Karpas-422 (cell line): ENCODE measurements at places on chromosomes 16 and 17. TPM values are rescaled to one million over a fixed set of nuclear protein-coding genes. Genes with fewer than 3 reads are reported as not detected.

Gene KRT27
- not detected in 2 replicates for total RNA-seq

Gene HID1
- total RNA-seq, result 0.65 TPM in 1 of 2 replicates, not detected in the other

Gene CCDC144A
- total RNA-seq, result not detected in 2 replicates

Gene ACSM2A
- not detected in 2 replicates for total RNA-seq

- peak; percentile 33 for DNase-seq
- no peaks in the 10 kb centered on the region for H3K36me3 ChIP-seq
- H3K27me3 ChIP-seq, result no peaks in the 10 kb centered on the region
- no peak overlapping the region for H3K27ac ChIP-seq
- no peak overlapping the region for H3K4me3 ChIP-seq
- peaks cover 70% of the 10 kb centered on the region for H3K4me1 ChIP-seq
These were observed 35.9 kb upstream of the SMIM36 start for GRCh38 chr17:55546991-55547664.

- H3K36me3 ChIP-seq, result no peaks in the 10 kb centered on the region
- H3K27ac ChIP-seq, result no peak overlapping the region
- no peak overlapping the region for H3K4me3 ChIP-seq
- no peak for DNase-seq
These were observed 382.0 kb downstream of the GRIN2A start for GRCh38 chr16:9800186-9800738.

- H3K36me3 ChIP-seq, result no peaks in the 10 kb centered on the region
- H3K4me3 ChIP-seq, result peak overlapping the region; percentile 50
- peaks cover 35% of the 10 kb centered on the region for H3K4me1 ChIP-seq
- H3K27ac ChIP-seq, result no peak overlapping the region
- DNase-seq, result no peak
These were observed 570 bp downstream of the NR1D1 start for GRCh38 chr17:40099619-40100418.

DNA sequence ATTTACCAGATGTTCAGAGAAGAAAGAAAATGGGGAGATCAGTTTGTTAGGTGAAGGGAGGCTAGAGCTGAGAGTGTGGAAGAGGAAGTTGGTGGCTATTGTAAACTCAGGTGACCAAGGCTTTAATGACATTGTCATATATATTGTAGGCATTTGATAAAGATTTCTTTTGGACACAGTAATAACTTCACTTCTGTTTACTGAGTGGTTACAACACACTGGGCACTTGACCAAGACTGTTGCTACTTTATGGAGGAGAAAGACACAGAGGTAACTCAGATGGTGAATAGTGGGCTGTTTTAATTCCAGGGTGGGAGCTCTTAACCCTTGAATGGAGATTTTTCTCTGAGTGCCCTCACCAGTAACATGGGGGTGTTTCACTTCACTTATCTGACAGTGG, 46.0 kb downstream of the TNRC6A start:
- no peak for DNase-seq
- H3K4me3 ChIP-seq, result no peak overlapping the region
- no peaks in the 10 kb centered on the region for H3K27me3 ChIP-seq
